Smooth muscle cell of the pulmonary artery (primary cell): ENCODE measurements at places on chromosomes 7 and 10. TPM values are rescaled to one million over a fixed set of nuclear protein-coding genes. Genes with fewer than 3 reads are reported as not detected.

The UTF1 gene
- not detected in 2 replicates for total RNA-seq

The NUPR2 gene
- total RNA-seq, result not detected in 2 replicates

The KCNIP2 gene
- 1.5 and 1.8 TPM in 2 replicates for total RNA-seq

The SLC16A12 gene
- total RNA-seq, result 0.10 and 0.33 TPM in 2 replicates
